ENCODE measurements at places on chromosomes 4 and X.

DNA sequence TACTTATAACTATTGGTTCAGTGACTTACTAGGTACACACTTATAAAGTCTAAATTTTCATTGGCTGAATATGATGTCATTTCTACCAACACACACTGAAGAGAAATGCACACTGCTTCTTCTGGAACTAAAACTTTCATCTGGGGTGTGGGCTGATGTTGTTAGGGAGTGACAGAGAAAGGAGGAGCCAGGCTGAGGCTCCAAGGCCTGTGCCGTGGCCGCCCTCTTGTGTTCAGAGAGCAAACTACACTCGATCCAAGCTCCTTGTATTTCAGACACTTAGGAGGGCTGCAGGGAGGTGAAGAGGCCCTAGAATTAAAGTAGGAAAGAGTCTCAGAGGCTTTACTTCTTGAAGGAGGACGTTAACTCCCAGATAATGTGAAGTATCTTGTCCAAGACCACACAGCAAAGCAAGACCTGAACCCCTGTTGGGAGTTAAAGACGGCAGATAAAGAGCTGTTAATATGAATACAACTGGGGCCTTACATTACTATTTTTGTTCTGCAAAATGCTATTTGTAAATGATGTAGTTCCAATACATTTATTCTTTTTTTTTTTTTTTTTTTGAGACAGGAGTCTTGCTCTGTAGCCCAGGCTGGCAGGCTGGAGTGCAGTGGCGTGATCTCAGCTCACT, 137.5 kb downstream of the AFAP1 start:
- peak; percentile 92 for DNase-seq

DNA sequence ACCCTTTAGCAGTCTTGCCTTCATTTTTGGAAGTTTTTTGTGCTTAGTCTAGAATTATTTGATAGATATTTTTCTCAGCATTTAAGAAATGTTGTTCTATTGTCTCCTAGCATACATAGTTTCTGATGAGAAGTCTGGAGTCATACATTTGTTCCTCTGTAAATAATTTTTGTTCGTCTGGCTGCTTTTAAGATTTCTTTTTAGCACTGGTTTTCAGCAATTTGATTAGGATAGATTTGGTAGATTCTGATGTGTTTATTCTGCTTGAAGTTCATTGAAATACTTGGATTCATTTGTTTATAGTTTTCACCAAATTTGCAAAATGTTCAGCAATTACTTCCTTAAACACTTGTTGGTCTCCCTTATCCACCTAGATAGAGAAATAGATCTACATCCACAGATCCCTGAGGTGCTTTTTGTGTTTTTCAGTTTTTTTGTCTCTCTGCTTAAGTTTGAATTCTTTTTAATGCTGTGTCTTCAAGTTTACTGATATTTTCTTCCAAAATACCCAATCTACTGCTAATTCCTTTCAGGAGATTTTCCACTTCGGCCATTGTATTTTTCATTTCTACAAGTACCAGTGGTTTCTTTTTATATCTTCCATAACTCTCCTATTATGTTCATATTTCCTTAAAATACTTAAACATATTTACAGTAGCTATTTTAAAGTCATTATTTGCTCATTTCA, 64.9 kb downstream of the ABLIM2 start:
- DNase-seq, result no peak

DNA sequence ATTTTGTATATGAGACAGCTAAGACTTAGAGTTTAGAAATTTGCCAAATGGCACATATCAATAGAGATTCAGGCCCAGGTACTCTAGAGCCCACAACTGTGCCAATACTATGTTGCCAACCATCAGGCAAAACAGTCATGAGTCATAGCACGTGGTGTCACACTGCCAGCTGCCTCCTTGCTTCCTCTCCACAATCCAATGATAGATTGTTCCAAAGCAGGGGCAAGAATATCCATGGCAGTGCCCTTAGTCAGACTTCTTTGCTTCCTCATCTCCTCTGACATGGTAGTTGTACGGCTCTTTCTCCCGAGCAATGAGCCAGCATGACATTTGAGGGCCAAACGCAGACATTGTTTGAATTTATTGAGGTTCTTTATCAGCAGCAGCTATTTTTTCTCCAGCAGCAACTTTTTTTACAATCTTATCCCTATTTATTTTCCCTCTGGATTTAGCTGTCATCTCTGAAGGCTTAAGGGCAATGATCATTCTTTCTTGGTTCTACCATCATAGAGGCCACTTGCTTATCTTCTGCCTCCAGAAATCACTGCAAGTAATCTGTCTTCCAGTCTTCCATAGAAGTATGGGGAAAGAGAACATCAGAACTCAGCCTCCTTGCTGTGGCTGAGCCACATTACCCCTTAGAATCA, 169.7 kb downstream of the COL4A6 start:
- DNase-seq, result no peak

DNA sequence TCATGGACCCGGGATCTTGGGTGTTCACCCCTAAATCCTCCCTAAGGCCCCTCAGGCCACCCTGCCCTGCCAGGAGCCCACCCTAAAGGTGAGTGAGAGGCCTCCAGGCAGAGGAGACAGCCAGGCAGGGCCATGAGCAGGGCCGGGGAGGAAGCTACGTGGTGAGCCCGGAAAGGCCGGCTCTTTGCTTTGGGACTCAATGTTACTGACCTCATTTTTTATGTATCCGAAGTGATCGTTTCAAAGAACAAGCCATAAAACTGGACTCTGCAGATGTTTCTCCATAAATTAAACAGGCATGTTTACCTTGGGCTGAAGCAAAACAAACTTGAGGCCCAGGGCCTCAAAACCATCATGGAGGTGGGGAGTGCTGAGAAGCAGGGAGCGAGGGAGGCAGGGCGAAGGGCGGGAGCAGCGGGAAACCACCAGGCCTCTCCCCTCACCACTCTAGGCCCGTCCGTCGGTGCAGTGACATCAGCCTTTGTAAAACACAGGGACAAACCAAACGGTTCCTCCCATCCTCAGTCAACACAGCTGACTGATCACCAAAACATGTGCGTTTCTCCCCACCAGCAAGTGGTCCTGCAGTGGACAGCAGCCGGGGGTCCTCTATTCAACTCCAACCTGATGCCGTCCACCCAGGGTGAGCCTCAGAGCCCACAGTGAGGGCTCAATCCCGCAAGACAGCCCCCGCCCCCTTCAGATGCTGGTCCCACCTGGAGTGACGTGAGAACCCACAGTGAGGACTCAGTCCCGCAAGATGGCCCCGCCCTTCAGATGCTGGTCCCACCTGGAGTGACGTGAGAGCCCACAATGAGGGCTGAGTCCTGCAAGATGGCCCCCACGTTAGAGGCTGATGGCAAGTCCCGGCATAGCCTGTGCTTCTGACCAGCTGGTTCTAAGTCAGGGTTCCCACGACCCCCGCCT, 102.9 kb upstream of the LRPAP1 start:
- DNase-seq, result no peak

DNA sequence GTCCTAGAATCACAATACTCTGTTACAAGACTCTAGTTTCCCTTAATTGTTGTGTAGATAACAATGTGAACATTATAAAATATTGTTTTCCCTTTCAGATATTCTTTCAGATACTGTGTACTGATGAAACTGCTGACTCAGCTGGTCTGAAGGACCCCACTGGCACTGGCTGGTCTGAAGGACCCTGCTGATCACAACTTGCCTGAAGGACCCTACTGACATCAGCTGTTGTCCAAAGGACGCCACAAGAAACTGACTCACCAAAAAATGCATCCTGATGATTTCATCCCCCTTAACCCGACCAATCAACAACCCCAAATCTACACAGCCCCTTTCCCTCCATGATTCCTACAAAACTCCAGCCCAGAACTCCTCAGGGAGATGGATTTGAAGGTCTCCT, 258.8 kb upstream of the GNPDA2 start:
- no peak for DNase-seq

DNA sequence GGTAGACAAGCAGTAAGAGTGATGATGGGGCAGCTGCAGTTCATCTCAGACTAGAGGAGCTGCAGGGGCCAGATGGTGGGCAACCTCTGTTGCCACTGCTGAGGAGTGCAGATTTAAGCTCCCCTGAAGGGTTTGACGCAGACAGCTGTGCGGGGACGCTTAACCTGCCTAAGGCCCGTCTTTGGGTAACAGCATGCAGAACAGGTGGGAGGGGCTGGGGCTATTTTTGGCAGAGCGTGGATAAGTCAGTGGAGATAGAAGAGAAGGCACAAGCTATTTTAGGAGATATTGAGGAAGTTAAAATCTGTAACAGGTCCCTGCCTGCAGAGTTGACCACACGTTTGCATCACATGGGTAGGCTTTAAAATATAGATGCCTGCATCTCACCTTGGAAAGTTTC, 10.5 kb downstream of the CD99 start:
- DNase-seq, result no peak
